ENCODE measurements at places on chromosomes 11 and 22.

DNA sequence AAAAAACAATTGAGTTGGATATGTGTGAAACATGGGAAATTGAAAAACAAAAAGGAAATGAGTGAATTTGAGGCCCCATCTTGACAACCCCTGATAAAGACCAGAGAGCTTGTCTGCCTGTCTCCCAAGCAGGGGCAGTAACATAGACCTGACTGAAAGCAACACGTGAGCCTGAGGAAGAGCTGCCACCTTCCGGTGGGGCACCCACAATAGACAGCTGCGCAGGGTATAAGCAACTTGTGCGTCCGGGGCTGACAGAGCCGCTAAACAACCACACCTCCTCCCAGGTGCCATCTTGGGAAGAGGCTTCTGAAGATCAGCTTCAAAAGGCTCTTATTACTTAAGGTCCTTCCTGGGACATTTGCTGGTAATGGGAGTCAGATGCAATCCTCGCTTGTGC is 166.8 kb downstream of the NTM start:
- no peak for DNase-seq

DNA sequence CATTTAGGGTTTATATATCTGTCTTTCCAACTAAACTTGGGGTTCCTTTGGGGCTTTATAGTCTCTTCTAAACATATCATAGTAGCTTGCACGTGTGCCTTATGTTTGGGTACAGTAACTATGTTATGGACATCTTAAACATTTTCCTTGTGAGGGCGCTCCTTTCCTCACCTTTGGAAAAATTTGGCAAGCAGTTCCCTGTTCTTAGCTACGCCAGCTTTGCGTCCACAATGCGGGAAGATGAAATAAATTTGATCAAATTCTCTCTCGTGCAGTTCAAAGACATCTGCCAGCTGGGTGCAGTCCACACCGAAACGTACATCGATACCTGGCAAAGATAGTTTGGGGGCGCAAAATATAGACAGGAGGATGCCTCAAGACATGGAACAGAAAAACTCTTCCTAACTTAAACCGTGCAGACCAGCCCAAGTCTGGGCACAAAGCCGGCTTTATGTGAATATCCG is 548 bp downstream of the FDXACB1 start:
- no peak for DNase-seq

DNA sequence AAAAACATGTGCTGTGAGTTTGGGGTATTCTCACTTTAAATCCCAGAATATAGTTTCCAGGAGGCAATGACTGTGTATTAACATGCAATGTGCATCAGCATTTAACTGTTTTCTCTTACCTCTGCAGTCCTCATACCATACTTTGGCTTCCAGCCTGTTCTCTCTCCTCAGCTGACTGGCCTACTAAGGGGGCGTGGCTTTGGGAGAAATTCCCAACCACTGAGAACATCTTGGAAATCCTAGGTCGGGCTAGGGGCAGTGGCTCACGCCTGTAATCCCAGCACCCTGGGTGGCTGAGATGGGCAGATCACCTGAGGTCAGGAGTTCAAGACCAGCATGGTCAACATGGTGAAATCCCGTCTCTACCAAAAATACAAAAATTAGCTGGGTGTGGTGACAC is 13.5 kb upstream of the ZC3H12C start:
- DNase-seq, result no peak

GRCh38 chr11:126630893-126631798 is 275.7 kb downstream of the ST3GAL4 start:
- DNase-seq, result no peak

DNA sequence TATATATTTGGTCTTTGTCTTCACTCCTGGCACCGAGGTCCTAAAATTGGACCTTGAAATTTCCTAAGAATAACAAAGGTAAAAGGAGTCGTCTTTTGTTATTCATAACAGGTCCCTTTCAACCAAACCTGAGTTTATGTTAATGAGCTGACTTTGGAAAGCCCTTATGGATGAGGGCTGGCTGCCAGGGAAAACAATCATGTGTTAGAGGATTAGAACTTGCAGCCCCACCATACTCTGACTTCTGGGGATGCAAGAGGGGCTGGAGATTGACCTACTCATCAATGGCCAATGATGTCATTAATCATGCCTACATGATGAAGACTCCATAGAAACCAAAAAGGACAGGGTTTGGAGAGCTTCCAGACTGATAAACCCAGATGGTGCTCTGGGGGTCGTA is 118.9 kb downstream of the MRTFA start:
- DNase-seq, result no peak

All from 8988T (cell line).